Fibroblast of upper back skin (primary cell): ENCODE measurements at places on chromosomes 4 and X.

DNA sequence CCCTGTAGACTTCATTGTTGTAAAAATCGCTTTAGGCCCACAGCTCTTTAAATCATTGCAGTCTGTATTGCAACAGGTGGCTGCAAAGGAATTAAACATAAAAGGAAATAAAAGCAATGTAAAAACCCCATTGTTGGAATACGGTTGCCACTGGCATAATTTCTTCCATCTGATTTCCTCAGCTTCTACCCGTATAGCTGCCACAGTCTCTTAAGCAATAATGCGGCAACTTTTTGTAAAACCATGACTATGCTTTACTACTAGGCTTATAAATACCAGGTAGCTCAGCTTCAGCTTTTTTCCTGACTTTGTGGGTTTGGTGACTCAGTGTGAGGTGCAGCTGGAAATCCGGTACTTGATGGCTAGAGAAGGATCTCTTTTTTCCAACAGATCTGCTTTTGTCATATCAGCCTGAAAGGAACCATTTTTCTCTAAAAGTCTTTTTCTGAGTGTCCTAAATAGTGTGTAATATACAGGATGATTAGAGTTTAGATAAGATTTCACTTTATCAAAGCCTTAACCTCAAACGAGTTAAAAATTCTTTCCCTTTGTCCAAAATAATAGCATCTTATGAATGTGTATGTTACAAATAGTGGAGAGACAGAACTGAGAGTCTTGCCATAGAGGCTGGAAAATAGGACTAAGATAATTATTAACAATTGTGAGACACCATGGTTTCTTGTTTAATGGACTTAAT lies 268.0 kb downstream of the ADGRL3 start:
- peak; percentile 64 for DNase-seq

- DNase-seq = peak; percentile 64
Measured at GRCh38 chr4:37690976-37691375, 4.8 kb upstream of the RELL1 start.

GRCh38 chr4:114582621-114583020 lies 16.0 kb upstream of the UGT8 start:
- no peak for DNase-seq

DNA sequence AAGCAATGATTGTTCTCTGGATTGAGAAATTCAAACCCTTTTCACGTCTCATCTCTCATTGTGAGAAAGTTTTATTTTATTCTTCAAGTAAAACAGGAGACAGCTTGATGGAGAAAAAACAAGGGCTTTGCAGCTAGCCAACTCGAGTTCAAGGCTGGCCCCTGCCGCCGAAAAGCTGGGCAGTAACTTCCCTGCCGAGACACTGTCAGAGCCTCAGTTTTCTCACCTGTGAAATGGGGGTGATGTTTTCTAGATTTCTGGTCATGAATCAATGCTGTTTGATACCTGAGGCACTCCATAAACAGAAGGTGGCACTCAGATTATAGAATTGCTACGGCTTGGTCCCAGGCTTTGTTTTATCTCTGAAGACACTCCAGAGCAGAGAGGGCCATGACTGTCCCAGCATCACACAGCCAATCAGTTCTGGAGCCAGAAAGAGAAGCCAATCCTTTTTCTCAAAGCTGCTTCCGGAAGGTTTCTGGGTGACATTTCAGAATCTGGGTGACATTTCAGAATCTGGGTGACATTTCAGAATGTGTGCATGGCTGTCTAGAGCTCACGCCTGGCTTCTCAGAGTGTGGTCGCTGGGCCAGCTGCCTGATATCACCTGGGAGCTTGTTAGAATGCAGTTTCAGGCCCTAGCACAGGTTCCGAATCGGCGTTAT lies 33.2 kb downstream of the HMX1 start:
- no peak for DNase-seq
